ENCODE measurements at places on chromosomes 12 and 14. TPM values are rescaled to one million over a fixed set of nuclear protein-coding genes. Genes with fewer than 3 reads are reported as not detected.

DNA sequence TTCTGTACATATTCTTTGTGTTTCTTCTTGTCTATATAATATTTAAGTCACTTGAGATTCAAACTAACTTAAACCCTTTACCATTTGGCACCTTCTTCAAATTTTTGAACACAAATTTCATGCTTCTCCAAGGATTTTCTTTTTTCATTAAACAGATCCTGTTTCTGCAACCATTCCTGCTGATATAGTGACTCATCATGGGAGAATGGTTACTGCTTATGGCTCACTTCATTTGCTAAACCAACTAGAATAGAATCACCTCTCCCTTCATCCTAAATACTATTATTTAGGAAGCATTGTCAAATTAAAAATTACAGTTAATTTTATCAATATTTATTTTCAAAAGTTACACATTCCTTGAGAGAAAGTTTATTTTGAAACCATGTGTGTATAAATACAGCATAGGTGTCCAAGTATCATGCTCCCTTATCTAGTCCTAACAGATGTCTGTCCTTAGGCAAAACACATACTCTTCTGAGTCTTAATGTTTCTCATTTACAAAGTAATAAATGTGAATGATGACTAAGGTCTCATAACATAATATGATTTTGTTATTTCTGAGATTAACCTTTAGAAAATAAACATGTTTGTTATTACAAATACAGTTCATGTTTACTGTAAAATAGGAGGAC, 40.7 kb downstream of the PLCZ1 start:
- DNase-seq = no peak

GRCh38 chr12:11085419-11085818, 6.7 kb downstream of the TAS2R43 start:
- no peak for DNase-seq

DNA sequence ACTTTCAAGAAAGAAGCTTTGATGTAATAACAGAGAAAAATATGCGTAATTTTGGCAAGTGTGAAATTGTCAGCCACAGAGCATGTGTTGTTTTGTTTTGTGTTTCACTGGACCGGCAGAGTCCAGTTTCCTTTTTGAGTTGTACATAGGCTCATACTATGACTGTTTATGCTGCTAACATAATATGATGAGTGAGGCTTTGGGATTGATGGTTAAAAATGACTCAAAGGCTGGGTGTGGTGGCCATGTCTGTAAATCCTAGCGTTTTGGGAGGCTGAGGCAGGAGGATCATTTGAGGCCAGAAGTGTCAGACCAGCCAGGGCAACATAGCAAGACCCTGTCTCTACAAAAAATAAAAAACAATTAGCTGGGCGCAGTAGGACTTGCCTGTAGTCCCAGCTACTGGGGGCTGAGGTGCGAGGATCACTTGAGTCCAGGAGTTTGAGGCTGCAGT, 487.9 kb downstream of the PCNX1 start:
- no peak for DNase-seq

GRCh38 chr12:71135812-71136176, 22.0 kb downstream of the TSPAN8 start:
- DNase-seq = no peak

DNA sequence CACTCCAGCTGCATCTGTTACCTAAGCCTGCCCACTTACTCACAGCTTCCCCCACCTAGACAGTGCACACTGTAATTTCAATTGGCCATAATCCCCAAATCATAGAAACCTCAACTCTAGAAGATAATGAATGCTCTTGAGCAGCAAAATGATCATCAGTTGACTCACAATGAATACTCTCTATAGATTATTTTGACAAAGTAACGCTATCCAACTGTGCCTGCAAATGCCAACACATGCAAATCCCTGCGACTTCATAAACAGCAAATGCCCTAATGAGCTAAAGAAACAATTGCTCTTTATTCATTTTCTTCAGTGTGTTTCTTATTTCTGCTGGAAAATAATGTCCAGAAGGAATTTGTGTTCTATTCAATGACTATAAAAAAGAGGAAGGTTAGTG, 319.5 kb downstream of the PAWR start:
- no peak for DNase-seq

DNA sequence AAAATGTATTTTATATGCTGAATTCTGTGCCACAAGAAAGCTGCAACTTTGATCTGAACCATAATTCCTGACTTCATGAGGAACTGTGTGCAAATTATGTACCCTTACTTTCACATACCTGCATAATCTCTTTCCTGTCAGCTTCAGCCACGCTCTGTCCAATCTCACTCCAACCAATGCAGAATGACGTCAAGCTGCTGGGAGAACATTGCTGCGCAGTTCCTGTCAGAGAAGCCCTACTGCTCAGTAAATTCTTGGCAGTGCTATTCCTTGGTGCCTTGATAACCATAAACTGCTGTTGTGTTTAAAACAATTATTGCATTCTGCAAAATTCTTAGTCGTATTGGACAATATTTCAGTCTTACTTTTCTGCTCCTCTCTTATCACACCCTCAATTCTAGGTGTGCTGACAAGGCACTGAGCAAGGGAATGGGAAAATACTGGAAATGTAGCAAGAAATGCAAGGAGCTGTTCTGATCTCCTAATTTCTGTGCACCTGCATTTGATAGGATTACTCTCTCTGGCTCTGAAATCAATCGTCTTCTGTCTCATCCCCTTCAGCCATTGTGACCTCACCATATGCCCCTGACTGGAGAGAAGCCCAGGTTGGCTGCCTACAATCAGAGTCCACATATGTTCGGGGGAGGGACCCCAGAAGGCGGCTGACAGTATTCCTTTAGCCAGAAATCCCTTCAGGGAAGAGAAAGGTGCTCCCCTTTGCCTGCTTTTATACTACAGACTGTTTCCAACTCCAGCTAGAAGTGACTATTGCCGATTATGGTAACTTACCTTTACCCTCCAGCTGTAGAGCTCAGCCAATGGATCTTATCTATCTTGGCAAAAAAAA, 274.9 kb upstream of the NOVA1 start:
- no peak for DNase-seq

- DNase-seq = peak; percentile 51
Measured at GRCh38 chr12:111122458-111122878, 202.1 kb upstream of the MYL2 start.

- peak; percentile 72 for DNase-seq
Measured at GRCh38 chr12:52306731-52307130, 14.5 kb downstream of the KRT83 start.

- DNase-seq = no peak
Measured at GRCh38 chr12:117486840-117487659, 125.6 kb upstream of the NOS1 start.

DNA sequence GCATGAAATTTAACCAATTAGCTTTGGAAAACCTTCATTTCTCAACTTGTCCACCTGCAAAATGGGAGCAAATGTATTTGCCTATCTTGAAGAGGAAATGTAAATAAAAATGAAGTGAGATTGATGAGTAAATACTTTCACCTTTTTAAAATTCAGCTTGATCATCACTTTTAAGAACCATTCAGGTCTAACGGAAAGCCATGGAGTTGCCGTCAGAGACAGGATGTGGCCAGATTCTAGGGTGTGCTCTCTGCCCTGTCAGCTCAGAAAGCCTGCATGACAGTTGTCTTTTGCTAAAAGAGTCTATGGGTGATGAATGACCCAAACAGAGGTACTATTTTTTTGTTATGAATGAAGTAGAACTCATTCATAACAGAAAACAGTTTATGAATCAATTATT, 104.3 kb upstream of the SLC35F4 start:
- no peak for DNase-seq

DNA sequence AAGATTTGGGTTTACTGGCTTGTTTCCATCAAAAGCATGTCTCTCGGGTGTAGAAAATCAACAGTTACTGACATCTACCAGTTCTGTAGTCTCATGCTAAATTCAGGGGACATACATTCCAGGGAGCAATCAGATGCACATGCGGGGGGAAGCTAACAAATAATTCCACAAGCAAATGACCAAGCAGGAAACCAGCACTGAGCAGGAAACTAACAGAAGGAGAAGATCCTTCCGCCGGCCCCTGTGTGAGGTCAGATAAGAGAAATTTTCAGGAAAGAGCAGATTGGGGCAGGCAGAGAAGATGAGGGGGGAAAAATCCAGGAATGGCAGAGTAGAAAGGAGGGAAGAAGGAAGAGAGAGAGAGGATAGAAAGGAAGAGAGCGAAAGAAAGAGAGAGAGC, 127.6 kb upstream of the TMCC3 start:
- DNase-seq = no peak

The CIROP gene
- total RNA-seq = not detected

The GPR84 gene
- total RNA-seq = 2.6 TPM

The RTL1 gene
- total RNA-seq = not detected

The PSME1 gene
- 125 TPM for total RNA-seq

The GPR135 gene
- 4.6 TPM for total RNA-seq

The ATN1 gene
- total RNA-seq = 72.1 TPM

Data from lung (tissue), 17 donors.